ENCODE measurements at places on chromosomes 5 and 9.

GRCh38 chr5:33738967-33739366 is 152.8 kb downstream of the ADAMTS12 start:
- DNase-seq, result no peak

- DNase-seq, result no peak
Measured at GRCh38 chr9:96186591-96187011, 115.4 kb downstream of the HSD17B3 start.

DNA sequence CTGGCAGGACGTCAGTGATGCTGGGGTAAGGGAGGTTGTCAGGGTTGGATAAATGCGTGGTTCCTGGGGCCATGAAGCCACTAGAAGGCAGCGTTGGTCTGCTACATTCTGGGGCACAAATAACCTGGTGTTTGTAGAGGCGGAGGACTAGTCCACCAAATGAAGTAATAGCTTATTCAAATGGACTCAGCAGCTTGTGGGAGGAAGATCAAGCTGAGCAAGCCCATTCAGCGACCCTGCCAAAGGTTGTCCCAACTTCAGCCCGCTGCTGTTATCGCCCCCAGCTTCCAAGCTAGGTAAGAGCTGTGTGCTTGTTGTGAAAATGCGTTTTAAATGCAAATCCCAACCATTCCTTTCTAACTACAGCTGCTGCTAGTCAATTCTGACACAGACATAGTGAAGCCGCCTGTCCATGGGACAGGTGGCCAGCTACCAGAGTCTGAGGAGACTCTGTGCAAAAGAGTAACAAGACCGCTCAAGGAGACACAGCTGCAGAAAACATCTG is 7.6 kb upstream of the FAM240B start:
- no peak for DNase-seq

GRCh38 chr9:80440724-80441123 is 869.0 kb downstream of the TLE4 start:
- no peak for DNase-seq

GRCh38 chr9:36163049-36163785 is 6.0 kb upstream of the CCIN start:
- DNase-seq, result no peak

- no peak for DNase-seq
Measured at GRCh38 chr5:8383616-8384015, 514.7 kb downstream of the MTRR start.

GRCh38 chr9:80156262-80156661 is 584.5 kb downstream of the TLE4 start:
- DNase-seq, result no peak

- no peak for DNase-seq
Measured at GRCh38 chr9:99595796-99596195, 225.9 kb upstream of the NR4A3 start.

- no peak for DNase-seq
Measured at GRCh38 chr9:14183001-14183400, 130.9 kb downstream of the NFIB start.

GRCh38 chr9:19294219-19294618 is 63.7 kb downstream of the DENND4C start:
- DNase-seq, result no peak

DNA sequence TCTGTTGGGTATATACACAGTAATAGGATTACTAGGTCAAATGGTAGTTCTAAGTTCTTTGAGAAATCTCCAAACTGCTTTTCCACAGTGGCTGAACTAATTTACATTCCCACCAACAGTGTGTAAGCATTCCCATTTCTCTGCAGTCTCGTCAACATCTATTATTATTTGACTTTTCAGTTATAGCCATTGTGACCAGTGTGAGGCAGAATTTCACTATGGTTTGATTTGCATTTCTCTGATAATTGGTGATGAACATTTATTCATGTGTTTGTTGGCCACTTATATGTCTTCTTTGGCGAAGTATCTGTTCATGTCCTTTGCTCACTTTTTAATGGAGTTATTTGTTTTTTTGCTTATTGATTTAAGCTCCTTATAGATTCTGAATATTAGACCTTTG is 596.2 kb upstream of the DAB2 start:
- no peak for DNase-seq

DNA sequence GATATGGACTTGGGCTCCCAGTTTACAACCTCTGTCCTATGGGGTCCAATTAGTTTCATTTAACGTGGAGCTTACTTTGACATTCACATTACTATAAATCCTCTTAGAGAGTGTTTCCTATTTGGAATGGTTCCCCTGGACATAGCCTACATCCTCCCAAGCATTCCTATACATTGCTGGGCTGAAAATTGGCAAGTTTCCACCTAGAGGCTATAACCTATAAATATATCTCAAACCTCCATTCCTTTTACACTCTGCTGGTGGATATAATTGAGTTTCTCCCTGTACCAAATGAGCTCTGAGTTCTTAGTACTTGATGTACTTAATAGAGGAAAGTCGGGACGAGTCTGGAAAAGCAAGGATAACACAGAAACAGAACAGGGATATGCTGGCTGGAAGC is 172.8 kb downstream of the ASTN2 start:
- DNase-seq, result no peak

DNA sequence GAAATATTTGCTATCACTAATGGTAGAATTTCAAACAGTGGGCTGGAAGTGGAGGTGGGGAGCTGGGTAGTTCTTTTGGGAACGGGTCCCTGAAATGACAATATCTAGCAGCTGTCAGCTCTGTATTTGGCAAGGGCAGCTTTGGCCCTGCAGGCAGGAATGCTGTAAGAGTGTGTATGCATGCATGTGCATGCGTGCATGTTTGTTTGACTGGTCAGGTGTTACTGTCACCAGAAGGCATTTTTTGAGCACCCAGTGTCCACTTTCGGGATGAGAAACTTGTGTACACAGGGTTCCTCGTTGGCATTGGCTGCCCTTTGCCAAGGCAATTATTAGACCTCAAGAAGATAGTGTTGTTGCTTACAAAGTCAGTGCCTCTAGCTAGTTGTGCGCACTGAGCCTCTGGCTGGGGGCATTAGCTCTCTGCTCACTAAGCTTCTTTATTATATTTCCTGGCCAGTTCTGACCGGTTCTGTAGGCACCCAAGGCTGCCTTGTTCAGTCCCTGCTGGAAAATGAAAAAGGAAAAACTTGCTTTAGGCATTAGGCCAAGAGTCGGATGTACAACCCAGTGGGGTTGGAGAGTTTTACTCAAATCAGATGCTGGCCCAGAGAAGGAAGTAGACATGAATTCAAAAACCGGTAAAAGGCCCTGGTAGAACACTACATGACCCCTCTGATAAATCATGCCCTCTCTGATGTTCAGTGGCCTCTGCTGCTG is 2.0 kb downstream of the CYFIP2 start:
- DNase-seq, result no peak

- DNase-seq, result no peak
Measured at GRCh38 chr5:39604491-39604890, 179.7 kb upstream of the DAB2 start.

DNA sequence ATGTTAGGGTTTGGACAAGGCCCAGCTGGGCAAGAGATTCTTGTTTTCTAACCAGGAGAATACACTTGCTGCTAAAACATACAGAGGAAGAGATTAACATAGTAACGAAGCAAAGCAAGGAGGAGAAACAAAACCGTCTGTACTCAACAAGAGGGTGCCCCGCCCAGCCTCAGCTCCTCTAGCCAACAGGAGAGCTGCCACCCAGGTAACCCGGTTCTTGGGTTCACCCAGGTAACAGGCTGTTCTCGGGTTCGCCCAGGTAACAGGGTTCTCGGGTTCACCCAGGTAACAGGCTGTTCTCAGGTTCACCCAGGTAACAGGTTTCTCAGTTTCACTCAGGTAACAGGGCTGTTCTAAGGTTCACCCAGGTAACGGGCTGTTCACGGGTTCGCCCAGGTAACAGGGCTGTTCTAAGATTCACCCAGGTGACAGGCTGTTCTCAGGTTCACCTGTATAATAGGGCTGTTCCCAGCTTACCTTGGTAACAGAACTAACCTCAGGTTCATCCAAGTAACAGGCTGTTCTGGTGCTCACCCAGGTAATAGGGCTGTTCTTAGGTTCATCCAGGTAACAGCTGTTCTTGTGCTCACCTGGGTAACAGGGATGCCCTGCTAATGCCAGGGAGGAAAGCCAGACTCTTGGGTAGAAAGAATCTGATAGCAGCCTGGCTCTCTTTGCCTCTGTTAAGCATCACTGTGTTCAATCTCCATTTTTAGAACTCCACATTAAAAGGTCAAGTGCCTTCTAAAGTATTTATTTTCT is 271.6 kb downstream of the SYK start:
- DNase-seq, result no peak

DNA sequence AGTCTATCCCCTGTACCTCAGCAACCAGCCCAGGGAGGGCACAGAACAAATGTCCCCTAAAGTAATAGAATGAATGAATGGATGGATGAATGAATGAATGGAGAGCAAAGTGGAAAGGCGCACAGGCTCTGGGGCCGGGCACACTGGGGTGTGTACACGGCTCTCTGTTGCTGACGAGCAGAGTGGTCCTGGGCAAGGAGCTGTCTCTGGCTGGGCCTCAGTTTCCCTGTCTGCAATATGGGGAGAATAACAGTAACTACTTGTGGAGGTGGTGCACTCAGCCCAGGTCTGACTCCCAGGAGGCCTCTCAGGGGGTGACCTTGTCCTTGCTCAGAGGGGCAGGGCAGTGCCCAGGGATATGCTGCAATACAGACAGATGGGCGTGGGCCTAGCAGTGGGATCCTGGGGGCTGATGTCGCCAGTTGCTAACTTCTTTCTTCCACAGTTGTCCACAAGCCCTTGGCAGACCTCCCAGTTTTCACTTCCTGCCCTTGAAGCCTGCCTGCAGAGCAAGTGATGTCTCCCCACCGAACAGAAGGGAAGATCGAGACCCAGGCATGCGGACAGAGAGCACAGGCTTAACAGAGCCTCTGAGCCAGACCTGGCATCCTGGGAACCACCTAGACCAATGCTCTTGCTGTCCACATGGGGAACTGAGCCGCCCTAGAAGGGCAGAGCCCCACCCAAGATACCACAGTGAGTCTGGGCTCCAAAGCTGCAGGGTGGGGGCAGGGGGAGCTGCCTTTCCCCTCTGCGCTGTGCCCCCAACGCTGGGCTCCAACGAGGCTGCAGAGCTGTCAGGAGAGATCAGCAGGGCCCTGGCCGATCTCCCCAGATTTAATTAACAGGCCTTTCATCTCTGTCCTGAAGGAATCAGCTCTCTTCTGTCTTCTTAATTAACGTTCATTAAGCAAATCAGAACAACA is 13.6 kb upstream of the LAMC3 start:
- DNase-seq, result no peak

DNA sequence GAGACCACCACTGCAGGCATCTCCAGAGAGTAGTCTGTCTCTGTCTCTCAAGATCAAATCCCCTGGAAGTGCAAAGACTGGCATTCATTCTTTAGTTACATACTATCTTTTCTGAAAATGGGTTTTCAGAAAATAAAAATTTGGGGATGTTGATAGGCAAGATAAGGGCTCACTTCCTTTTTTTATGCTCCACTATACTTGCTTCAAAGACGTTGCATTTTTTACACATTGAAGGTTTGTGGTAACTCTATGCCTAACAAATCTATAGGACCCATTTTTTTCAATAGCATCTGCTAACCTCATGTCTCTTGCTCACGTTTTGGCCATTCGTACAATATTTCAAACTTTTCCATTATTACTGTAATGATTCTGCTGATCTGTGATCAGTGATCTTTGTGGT is 37.0 kb downstream of the DMAC1 start:
- no peak for DNase-seq

DNA sequence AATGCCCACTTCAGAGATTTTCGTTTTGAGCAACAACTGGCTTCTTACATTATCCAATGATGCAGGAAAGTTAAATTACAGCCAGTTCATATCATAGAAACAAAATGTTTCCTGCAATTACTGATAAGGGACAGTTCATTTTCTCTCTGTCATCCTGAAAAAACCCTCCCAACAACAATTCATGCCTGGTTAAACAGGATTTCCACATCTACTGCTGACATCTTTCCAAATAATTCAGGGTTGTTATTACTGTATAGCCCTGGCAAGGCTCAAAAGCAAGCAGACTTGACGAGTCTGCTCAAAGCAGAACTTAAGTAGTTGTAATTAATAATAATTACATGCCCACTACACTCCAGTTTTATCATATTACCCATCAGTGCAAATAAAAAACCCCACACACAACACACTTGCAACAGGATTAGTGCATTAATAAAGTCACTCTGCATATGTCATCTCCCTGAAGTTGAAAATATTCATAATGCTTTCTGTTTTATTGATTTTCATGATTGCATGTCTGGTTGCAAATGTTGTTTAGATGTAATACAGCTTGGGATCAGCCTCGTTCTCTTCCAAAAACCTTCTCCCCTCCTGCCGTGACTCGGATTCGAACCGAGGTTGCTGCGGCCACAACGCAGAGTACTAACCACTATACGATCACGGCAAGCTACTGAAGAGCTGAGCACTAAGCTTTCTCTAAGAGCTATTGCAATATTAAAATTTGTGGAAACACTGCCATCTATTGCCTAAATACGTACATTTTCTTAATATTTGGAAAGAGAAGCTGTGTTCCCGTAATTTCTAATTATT is 119.6 kb upstream of the NFIB start:
- no peak for DNase-seq

GRCh38 chr9:17052626-17053025 is 82.2 kb upstream of the CNTLN start:
- no peak for DNase-seq

DNA sequence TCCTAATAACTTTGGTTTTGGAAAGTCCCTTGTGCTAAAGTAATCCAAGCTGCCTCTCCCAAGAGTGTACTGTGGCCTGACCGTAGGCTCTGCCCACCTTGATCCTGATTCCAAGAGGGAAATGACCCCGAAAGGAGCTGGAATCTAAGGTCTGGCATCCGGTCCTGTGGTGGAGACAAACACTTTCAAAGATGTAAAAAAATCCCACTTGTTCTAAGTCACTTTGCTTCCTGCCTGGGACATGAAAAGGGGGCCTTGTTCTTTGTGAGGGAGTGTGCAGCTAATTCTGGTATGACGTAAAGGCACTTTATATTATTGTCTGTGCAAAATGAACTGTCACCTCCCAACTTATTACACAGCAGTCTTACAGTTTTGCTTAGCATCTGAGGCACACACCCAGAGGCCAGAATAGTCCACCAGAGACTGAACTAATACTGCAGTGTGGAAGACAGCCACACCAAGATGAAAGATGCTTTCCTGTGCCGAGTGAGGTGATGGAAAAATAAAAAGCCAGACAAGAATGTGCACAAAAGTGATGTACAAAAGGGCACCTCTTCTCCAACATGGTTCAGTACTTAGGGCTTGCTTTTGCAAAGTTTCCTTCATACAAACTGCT is 128.7 kb downstream of the SLC12A2 start:
- DNase-seq, result no peak
